ENCODE measurements at places on chromosomes 3 and 15.

DNA sequence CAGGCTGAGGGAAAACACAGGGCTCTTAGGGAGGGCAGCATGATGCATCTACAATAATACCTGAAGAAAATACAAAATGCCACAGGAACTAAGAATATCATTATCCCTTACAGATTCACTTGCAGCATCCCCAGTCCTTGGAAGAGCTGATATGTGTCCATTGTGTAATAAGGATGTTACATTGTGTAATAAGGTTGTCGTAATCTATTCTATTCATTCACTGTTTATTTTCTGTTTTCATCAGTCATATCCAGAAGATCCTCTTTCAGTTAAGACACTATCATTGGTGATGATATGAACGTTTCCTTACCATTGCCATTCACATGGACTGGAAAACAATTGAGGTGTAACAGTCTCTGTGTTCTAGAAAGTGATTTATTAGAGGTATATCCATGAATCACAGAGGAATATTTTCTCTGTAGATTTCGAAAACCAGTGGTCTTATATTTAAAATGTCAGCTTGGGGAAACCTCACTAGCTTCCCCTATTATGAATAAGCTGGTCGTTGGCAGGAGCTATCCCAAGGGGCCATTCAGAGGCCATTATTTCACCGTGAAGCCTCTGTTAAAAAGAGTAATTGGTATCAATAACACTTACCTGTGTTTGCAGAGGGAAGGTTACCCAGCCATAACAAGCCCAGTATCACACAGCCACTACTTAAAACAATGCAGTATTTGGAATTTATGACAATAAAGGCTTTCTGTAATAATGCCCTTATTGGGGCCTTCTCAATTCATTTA is 241.1 kb downstream of the ZNF385D start:
- no peak overlapping the region for H3K4me3 ChIP-seq
- no peaks in the 10 kb centered on the region for H3K4me1 ChIP-seq
- no peaks in the 10 kb centered on the region for H3K36me3 ChIP-seq
- no peak overlapping the region for H3K27ac ChIP-seq

DNA sequence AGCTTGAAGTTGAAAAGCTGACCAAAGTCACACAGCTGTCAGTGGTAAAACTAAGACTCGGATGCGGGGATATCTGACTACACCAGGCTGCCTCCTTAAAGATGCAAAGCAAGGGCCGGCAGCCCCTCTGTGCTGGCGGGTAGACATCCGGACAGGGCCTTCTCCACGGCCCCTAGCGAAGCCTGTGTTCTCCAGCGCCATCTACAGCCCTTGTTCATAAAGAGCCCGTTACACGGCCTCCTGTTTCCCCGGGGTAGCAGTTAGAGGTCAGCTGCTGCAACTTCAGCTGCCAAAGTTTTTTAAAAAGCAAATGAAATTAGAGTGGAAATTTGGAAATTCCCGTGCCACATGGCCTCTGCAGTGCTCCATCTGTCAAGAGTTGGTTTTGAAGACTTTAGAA is 383.0 kb downstream of the TBL1XR1 start:
- no peaks in the 10 kb centered on the region for H3K4me1 ChIP-seq
- no peak overlapping the region for H3K4me3 ChIP-seq
- no peak overlapping the region for H3K27ac ChIP-seq
- H3K36me3 ChIP-seq: no peaks in the 10 kb centered on the region
- peaks cover 2% of the 10 kb centered on the region for H3K27me3 ChIP-seq

DNA sequence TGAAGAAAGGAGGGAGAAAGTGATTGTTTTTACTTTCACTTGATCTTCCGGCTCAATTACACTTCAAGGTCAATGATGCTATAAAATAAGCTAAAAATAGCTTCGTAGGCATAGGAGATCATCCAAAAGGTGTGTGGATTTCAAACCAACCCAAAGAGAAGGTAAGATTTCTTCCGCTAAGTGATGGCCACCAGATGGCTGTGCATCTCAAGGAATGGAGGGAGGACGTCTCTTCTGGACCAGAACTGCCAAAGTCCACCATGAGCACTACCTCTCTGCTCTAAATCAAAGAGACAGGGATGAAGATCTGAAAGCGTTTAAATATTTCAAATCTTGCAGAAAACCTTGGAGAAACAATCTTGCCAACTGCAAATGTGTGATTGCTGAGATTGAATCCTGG is 199.1 kb upstream of the ZPLD1 start:
- no peak overlapping the region for H3K27ac ChIP-seq
- no peaks in the 10 kb centered on the region for H3K36me3 ChIP-seq
- no peak overlapping the region for H3K4me3 ChIP-seq
- DNase-seq: no peak
- peaks cover 3% of the 10 kb centered on the region for H3K27me3 ChIP-seq

- H3K36me3 ChIP-seq: peaks cover 8% of the 10 kb centered on the region
- no peaks in the 10 kb centered on the region for H3K27me3 ChIP-seq
- no peak overlapping the region for H3K4me3 ChIP-seq
- H3K27ac ChIP-seq: no peak overlapping the region
- no peaks in the 10 kb centered on the region for H3K4me1 ChIP-seq
Observed at GRCh38 chr3:141986548-141987107, 110.2 kb downstream of the ATP1B3 start.

GRCh38 chr3:143124601-143125520 is 5.3 kb downstream of the CHST2 start:
- no peak overlapping the region for H3K4me3 ChIP-seq
- no peaks in the 10 kb centered on the region for H3K27me3 ChIP-seq
- H3K36me3 ChIP-seq: peaks cover 2% of the 10 kb centered on the region
- no peak for DNase-seq
- peaks cover 21% of the 10 kb centered on the region for H3K4me1 ChIP-seq
- no peak overlapping the region for H3K27ac ChIP-seq

DNA sequence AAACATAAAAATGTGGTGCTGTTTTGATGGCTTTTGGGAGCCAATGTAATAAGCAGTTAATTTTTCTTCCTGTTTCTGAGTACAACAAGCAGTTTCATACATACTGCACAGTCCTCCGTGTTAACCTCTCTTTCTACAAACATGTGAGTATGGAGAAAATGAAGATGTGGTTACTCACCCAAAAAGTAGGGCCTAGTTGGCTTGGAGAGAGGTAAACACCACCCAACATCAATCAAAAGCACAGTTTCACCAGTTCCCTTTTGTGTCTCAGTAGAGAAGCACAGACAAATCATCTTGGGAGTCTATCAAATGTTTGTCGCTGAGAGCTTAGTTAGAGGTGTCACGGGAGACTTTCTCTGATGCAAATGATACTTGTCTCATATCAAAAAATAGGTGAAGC is 320.2 kb downstream of the UNC13C start:
- no peaks in the 10 kb centered on the region for H3K27me3 ChIP-seq
- H3K4me3 ChIP-seq: no peak overlapping the region
- no peak overlapping the region for H3K27ac ChIP-seq
- no peak for DNase-seq
- H3K36me3 ChIP-seq: no peaks in the 10 kb centered on the region
- H3K4me1 ChIP-seq: no peaks in the 10 kb centered on the region

DNA sequence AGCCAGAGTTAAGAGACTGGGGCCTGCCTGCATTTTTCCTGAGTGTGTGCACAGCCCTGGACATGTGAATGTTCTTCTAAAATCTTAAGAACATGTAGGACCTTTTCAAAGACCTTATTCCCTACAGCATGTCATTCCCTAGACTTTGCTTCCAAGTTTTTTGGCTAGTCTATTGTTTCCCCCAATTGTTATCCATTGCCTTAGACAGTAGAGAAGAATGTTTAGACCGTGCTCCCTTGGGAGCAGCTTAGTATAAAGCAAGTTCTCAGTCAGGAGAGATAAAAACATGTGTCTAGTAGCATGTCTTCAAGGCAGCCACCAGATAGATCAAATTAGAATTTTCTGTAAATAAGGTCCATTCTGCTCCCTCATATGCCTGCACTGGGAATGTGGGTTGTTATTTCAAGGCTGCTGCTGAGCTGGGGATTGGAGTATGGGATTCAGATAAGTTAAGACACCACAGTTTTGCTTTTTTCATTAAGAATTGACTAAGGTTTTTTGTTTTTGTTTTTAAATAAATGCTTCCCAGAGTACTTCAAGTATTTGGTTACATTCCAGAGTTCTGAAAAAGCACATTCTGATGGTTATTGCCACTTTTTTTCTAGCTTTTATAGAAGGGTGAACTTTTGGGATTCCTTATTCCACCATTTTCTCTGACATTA is 246.7 kb downstream of the RORA start:
- H3K27me3 ChIP-seq: peaks cover 9% of the 10 kb centered on the region
- H3K4me1 ChIP-seq: no peaks in the 10 kb centered on the region
- no peak overlapping the region for H3K4me3 ChIP-seq
- H3K36me3 ChIP-seq: no peaks in the 10 kb centered on the region
- no peak overlapping the region for H3K27ac ChIP-seq

- no peak overlapping the region for H3K4me3 ChIP-seq
- H3K36me3 ChIP-seq: no peaks in the 10 kb centered on the region
- no peak overlapping the region for H3K27ac ChIP-seq
- peaks cover 1% of the 10 kb centered on the region for H3K27me3 ChIP-seq
- DNase-seq: no peak
Observed at GRCh38 chr3:178417736-178418135, 118.5 kb upstream of the KCNMB2 start.

- H3K4me3 ChIP-seq: no peak overlapping the region
- no peaks in the 10 kb centered on the region for H3K4me1 ChIP-seq
- no peak for DNase-seq
- peaks cover 3% of the 10 kb centered on the region for H3K27me3 ChIP-seq
- H3K27ac ChIP-seq: no peak overlapping the region
- H3K36me3 ChIP-seq: peaks cover 1% of the 10 kb centered on the region
Observed at GRCh38 chr15:35150361-35150760, 65.3 kb upstream of the NANOGP8 start.

GRCh38 chr3:151228666-151229040 is 25.6 kb upstream of the GPR171 start:
- H3K4me3 ChIP-seq: no peak overlapping the region
- DNase-seq: no peak
- no peaks in the 10 kb centered on the region for H3K27me3 ChIP-seq
- H3K36me3 ChIP-seq: peaks cover 3% of the 10 kb centered on the region
- H3K4me1 ChIP-seq: peaks cover 31% of the 10 kb centered on the region
- H3K27ac ChIP-seq: peak overlapping the region; percentile 87

DNA sequence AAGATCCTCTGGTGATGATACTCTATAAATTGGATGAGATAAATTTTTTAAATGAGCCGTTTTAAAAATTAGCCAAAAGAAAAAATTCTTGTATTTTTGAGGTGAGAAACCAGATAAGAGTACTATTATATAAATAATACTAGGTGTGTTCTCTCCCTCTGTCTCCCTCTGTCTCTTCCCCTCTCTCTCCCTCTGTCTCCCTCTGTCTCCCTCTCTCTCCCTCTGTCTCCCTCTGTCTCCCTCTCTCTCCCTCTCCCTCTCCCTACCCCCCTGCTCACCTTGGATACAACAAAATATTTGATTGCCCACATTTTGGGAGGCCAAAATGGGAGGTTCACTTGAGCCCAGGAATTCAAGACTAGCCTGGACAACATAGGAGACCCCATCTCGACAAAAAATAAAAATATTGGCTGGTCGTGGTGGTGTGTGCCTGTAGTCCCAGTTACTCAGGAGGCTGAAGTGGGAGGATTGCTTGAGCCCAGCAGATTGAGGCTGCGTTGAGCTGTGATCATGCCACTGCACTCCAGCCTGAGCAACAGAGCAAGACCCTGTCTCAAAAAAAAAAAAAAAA is 168.5 kb downstream of the TCF12 start:
- no peak overlapping the region for H3K4me3 ChIP-seq
- H3K36me3 ChIP-seq: peaks cover 5% of the 10 kb centered on the region
- H3K27ac ChIP-seq: no peak overlapping the region
- no peaks in the 10 kb centered on the region for H3K27me3 ChIP-seq
- no peak for DNase-seq

- H3K27me3 ChIP-seq: no peaks in the 10 kb centered on the region
- no peak overlapping the region for H3K27ac ChIP-seq
- no peaks in the 10 kb centered on the region for H3K36me3 ChIP-seq
- no peak for DNase-seq
- H3K4me3 ChIP-seq: no peak overlapping the region
Observed at GRCh38 chr3:137514853-137515252, 249.3 kb upstream of the SOX14 start.

GRCh38 chr15:39640665-39641064 is 59.8 kb downstream of the THBS1 start:
- H3K4me1 ChIP-seq: no peaks in the 10 kb centered on the region
- H3K27ac ChIP-seq: no peak overlapping the region
- no peaks in the 10 kb centered on the region for H3K36me3 ChIP-seq
- no peak overlapping the region for H3K4me3 ChIP-seq
- DNase-seq: no peak
- peaks cover 10% of the 10 kb centered on the region for H3K27me3 ChIP-seq

- DNase-seq: peak; percentile 49
- peaks cover 13% of the 10 kb centered on the region for H3K36me3 ChIP-seq
- no peaks in the 10 kb centered on the region for H3K27me3 ChIP-seq
- H3K4me3 ChIP-seq: peak overlapping the region; percentile 64
- H3K27ac ChIP-seq: peak overlapping the region; percentile 92
Observed at GRCh38 chr15:85534031-85534430, 153.6 kb downstream of the AKAP13 start.

GRCh38 chr15:26598704-26599103 is 174.2 kb downstream of the GABRB3 start:
- no peaks in the 10 kb centered on the region for H3K4me1 ChIP-seq
- no peak overlapping the region for H3K27ac ChIP-seq
- no peak for DNase-seq
- no peaks in the 10 kb centered on the region for H3K36me3 ChIP-seq
- no peaks in the 10 kb centered on the region for H3K27me3 ChIP-seq

DNA sequence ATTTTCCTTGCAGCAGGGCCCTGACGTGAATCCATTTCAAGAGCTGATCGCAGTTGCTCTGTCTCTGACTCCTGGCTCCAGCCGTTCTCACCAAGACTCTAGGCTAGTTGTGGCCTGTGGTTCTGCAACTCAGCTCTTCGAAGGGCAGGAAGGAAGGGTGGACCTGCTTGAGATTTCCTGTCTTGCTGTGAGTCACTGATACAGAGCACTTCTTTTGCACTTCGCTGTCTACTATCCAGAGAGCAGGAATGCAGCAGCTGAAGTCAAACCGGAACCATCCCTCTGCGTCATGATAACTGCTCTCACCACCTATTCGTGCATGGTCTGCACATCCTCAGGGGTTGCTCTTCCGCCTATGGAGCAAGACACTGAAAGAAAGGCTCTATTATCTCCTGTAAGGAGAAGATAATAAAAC is 59.7 kb downstream of the RAP2B start:
- H3K36me3 ChIP-seq: peaks cover 4% of the 10 kb centered on the region
- DNase-seq: peak; percentile 28
- no peaks in the 10 kb centered on the region for H3K27me3 ChIP-seq
- H3K4me3 ChIP-seq: peak overlapping the region; percentile 85
- peaks cover 39% of the 10 kb centered on the region for H3K4me1 ChIP-seq

DNA sequence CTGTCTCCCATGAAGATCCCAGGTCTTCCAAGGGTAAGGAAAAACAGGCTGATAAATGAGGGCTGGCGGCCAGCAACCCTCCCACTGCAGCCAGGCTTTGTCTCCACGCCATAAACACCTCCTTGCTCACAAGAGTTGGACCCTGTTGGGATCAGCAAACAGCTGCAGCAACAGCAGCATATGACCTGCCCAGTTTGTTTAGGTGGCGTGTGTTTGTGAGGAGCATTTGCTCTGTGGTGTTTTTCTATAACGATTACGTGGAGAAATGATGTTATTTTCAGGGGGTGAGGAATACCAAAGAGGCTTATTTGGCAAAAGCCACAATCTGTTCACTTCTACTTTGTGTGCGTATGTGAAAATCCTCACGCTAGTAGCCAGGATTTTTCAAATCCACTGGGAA is 58.5 kb downstream of the RFTN1 start:
- H3K4me3 ChIP-seq: no peak overlapping the region
- no peak for DNase-seq
- H3K36me3 ChIP-seq: peaks cover 5% of the 10 kb centered on the region
- H3K27me3 ChIP-seq: peaks cover 3% of the 10 kb centered on the region

- no peaks in the 10 kb centered on the region for H3K4me1 ChIP-seq
- no peaks in the 10 kb centered on the region for H3K27me3 ChIP-seq
- H3K27ac ChIP-seq: peak overlapping the region; percentile 28
- no peak for DNase-seq
- H3K36me3 ChIP-seq: peaks cover 10% of the 10 kb centered on the region
Observed at GRCh38 chr3:45537970-45538640, 56.4 kb upstream of the LIMD1 start.
